Stimulated activated CD4-positive, alpha-beta T cell treated with anti-CD3 and anti-CD28 coated beads, Interleukin-1b, Interleukin-23, amount 100 ng/mL, for 24 hours (primary cell): ENCODE measurements at places on chromosomes 4 and X.

DNA sequence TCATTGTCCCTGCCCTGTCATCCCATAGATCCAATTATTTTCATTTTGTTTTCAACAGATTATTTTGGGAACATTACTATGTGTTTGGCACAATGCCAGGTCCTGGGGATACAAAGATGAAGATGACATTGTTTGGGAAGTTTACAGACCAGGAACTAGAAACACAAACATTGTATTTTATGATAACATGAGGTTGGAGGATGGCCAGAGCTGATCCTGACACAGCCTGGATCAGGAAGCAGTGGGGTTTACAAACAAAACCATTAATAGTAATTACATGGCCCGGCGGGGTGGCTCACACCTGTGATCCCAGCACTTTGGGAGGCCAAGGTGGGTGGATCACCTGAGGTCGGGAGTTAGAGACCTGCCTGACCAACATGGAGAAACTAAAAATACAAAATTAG lies 29.9 kb downstream of the CLRN2 start:
- DNase-seq = no peak

- DNase-seq = no peak
Measured at GRCh38 chr4:173492315-173492714, 37.7 kb downstream of the HAND2 start.

GRCh38 chr4:8269535-8270417 lies at the start of gene HTRA3:
Gene HTRA3, plus strand, starts transcription at chr4:8269754. Its CDS starts 215 bp downstream, at chr4:8269969.
- DNase-seq = no peak

DNA sequence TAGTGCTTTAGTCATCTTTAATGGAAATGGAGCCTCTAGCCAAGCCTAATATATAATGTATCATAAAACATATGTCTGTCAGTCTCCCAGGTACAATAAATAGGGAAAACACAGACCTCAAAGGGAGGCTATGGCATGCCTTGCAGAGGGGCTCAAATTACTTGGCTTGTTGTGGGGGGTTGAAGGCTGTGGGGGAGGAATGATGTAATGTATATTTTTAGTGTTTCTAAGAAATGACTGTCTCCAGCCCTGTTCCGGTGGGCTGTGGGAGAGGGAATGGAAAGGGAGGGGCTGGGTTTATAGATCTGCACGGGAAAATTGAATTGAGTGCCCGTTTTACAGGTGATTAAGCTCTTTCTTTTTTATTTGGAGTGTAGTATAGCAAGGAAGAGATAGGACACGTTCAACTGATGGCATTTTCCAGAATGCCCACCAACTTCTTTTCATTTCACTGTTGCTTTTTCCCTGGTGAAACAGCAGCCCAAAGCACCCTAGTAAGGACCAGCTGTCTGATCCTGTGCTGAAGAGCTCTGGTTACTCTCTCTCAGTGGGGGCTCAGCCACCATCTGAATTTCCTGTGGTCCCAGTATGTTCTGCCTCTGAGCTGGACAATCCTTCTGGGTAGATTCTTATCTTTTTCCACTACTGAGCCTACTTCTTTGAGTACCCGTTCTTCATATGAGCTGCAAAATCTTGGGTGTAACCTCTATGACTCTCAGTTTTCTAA lies 220.7 kb upstream of the CASK start:
- DNase-seq = no peak

- DNase-seq = no peak
Measured at GRCh38 chrX:70174754-70175153, 2.5 kb upstream of the DGAT2L6 start.
